ENCODE measurements at places on chromosomes 2 and 18. TPM values are rescaled to one million over a fixed set of nuclear protein-coding genes. Genes with fewer than 3 reads are reported as not detected.

The RTP5 gene
- total RNA-seq, result 0.12 TPM

The ABCG8 gene
- not detected for total RNA-seq

The C18orf54 gene
- total RNA-seq, result 1.9 TPM

The ADD2 gene
- 15.4 TPM for total RNA-seq

The RAX gene
- total RNA-seq, result not detected

The ATP6V1B1 gene
- total RNA-seq, result not detected

The NAT8 gene
- not detected for total RNA-seq

The AGFG1 gene
- total RNA-seq, result 108 TPM

The FAM237A gene
- not detected for total RNA-seq

The CXCR1 gene
- not detected for total RNA-seq

Measured in activated B cell treated with CpG ODN at 0.5 μM for 24 hours (primary cell).